ENCODE measurements at places on chromosomes 7 and 10.

DNA sequence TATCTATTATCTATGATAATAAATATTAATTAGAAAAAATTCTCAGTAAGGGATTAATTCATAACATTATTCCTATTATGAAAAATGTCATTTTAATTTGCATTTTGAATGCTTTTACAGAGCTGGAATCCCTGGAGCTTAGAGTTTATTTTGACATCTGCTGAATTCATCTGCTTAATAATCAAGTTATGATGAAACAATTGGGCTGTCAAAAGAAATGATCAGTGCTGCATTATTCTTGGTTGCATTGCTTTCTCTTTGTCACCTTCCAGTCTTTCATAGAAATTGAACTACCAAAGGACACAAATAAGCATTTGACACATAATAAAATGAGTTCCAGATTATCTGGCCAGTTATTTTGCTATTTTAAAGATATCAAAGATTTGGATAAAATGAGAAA is 40.0 kb upstream of the MACC1 start:
- no peak for DNase-seq

- DNase-seq, result no peak
Measured at GRCh38 chr7:63030061-63030460, 968.6 kb upstream of the ZNF722 start.

DNA sequence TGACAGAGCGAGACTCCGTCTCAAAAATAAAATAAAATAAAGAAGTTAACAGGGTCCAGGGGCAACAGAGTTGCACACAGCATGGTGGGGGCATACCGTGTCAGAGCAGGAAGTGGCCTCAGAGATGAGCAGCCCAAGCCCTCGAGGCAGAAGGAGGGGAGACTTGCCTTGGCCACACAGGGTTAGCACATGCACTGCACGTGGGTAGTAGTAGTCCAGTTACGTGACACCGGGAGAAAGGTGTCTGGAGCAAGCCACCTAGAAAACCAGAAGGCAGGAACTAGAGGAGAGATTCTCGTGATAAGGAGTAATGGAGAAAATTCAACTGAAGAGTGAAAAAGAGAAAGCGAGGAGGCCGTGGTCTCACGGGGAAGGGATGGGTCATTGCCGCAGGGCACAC is 9.8 kb upstream of the DENND2A start:
- no peak for DNase-seq

- DNase-seq, result no peak
Measured at GRCh38 chr10:15038416-15038815, 5.3 kb upstream of the OLAH start.

DNA sequence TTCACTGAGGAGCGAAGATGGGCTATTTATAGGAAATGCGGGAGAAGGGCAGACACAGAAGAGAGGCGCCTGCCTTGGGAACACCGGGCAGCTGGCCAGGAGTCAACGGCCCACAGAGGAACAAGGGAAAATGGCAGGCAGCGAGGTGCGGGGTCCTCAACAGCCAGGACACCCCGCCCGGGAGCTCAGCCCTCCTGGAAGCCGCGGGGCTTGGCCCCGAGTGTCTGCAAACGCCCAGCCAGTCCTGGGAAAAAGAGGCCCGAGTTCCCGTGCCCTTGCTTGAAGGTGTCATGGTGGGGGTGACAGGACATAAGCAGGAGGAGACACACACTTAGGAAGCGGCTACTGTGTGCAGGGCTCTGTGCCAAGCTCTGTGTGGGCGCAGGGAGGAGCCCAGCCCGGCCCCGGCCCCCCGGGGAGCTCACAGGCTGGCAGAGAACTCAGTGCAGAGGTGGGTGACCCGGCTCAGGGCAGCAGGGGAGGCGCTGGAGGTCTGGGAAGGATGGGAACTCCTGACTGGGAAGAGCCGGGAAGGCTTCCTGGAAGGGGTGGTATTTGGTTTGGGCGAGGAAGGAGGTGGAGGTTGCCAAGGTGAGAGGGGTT is 79.9 kb downstream of the ELFN1 start:
- no peak for DNase-seq

DNA sequence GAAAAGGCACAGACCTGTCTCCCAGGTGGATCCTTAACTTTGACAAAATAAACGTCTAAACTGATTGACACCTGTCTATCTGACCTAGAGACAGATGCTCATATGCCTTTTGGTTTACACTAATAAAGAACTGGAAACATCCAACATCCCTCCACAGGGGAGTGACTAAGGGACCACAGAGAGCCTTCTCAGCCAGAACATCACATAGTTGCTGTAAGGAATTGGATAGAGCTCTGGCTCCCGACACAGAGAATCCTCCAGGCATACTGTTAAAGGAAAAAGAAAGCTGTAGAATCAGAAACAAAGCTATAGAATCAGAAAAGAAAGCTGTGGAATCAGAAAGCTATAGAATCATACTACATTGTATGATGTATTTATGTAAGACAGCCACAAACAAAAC is 258.8 kb downstream of the STK31 start:
- no peak for DNase-seq

- DNase-seq, result no peak
Measured at GRCh38 chr7:139710036-139710435, 67.8 kb downstream of the HIPK2 start.

Measured in iPS DF 19.7 (cell line).